ENCODE measurements at places on chromosomes 7 and 10.

DNA sequence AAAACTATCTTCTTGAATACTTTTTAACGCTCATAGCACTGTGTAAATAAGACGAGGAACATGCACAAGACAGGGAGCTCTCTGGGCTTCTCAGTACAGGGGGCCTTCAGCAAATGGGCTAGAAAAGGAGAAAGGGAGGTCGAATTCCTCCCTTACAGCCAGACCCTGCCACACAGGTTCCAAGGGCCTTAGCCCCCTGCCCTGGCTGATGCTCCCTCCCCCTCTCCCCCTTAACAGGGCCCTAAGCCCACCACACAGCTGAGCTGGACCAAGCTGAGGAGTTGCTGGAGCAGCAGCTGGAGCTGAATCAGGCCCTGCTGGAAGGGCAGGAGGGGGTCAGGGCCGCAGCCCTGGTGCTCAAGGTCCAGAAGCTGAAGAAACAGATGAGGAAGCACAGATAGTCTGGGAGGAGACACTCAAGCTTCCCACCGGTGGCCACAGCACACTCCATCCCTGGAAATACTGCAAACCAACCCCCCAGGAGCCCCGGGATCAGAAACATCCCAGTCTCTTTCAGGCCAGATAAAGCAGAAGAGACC lies 153.9 kb downstream of the SNX13 start:
- DNase-seq, result no peak

DNA sequence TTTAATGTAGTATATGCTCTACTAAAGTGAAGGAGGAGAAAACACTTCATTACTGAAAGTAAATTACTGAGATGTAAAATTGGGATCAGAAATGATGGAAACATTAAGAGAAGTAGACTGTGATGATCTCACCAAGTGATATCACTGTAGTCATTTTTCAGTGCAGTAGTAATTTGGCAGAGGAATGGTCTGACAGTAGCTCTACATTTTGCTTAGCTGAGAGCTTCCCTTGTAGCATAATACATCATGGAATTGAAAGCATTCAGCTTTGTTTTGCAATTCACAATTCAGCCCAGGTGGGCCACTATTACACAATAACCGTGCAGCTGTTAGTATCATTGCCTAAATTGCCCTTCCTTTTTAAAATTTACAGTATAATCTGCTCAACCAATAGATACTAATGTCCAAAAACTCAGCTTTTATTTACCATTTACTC lies 19.4 kb upstream of the CABCOCO1 start:
- no peak for DNase-seq

DNA sequence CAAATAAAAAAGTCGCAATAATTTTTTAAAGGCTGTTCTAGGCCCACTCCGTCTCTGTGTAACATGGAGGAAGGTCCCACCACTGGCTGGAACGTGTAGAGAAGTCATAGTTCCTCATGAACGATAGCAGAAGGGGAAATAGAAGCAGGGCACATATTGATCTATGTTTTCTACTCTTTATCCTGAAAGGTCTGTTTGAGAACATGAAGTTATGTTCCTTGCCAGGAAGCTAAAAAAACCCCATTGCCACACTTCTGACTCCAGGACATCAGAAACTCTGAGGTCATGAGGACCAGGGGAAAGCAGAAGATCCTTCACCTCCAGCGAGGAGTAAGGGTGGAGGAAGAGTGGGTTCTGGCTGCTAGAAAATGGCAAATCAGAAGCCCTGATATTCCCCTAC lies 10.8 kb downstream of the ANKRD22 start:
- DNase-seq, result no peak

- DNase-seq, result no peak
These were observed 76.8 kb upstream of the FAM180A start for GRCh38 chr7:135825406-135825805.

- no peak for DNase-seq
These were observed 46.8 kb downstream of the KCNH2 start for GRCh38 chr7:150931199-150931869.

DNA sequence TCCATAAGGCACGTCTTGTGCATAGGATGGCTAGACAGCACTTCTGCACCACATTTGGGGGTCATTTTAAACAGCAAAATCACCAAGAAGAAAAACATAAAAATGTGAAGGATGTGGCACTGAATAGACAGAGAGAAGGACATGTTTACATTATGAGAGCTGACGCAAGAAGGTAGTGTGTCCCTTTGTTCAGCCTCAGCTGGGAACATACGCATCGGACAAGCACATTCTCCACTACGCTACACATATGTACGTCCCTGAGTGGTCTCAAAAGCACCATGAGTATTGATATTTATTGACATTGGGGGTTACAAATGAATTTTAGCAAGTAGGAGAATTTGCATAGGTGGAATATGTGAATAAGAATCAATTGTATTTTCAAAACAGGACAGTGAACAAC lies 20.2 kb downstream of the DDC start:
- no peak for DNase-seq

DNA sequence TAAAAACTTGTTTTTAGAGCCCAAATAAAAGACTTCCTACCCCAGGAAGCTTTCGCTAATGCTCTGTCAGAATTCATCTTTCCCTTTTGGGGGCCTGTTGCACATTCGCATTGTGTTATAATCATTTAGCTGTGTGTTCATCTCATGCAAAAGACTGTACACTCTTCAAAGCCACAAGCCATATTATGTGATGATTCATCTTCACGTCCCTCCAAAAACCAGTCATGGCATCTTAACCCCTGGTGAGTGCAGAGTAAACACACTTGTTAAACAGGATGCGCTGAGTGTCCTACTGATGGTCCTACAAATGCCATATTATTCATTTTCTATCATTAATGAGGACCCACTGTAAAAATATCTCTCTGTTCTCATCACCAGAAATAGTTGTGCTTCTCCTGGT lies 235.4 kb downstream of the KIAA1217 start:
- DNase-seq, result no peak

- no peak for DNase-seq
These were observed 24.9 kb upstream of the SFRP5 start for GRCh38 chr10:97796651-97797050.

DNA sequence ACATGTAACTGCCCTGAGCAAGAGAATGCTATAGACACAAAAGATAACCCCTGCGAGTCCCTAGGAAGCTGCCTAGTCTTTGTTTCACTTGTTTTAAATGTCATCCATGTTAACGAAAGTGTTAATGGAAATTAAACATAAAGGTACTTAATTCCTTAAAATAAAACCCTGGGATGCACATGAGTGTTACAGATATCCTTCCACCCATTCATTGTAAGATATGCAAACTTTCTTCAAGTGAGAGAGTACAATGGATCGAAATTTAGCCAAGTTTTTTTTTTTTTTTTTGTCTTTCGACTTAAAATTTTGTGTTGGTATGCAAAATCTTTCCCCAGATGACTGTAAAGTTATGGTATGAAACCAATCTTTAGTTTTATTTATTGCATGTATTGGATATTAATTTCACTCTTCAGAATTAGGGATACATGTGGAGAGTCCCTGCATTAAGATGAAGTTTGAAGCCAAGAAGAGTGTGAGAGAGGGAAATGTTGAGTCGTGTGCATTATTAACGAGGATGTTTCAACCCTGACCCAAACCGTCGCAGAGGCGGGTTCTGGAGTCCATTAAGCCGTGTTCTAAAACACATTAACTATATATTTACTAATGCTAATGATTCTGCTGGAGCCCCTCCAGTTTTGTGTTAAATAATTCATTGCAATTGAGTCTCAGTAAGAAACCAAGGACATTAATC lies 1.6 kb downstream of the CDK14 start:
- DNase-seq, result no peak

DNA sequence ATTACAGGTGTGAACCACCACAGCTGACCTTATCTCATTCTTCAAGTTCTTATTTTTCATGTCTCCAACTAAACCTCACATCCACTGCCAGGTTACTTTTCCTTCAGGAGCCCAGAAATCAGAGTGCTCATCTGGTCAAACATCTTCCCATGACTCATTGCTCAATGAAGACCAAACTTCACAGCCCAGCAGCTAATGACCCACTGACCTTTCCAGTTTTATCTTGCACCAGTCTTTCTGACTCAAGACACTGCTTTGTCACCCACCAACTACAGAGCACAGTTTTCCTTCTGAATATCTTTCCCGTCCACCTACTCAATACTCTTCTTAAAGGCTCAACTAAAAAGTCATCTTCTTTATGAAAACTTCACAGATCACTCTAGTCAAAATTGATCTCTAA lies 245.1 kb downstream of the CHCHD3 start:
- DNase-seq, result no peak

- DNase-seq, result no peak
These were observed 98.0 kb downstream of the NPSR1 start for GRCh38 chr7:34756025-34756437.

DNA sequence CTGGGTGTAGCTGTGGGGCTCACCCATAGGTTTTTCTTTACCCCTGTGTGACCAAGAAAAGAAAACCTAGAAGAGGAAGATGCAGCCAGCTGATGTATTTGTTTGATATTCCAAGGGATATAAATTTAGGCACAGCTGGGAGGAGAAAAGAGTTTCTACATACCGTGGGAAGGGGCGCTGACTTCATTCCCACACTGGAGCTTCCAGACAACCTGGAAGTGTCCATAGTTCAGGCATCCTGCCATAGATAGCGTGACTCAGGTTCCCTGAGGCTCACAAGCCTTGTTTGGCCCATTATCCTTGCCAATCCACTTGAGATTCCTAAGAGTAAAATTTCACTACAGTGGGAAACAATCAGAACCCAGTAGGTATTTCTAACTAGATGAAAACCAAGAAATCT lies 371.7 kb upstream of the NRP1 start:
- no peak for DNase-seq

DNA sequence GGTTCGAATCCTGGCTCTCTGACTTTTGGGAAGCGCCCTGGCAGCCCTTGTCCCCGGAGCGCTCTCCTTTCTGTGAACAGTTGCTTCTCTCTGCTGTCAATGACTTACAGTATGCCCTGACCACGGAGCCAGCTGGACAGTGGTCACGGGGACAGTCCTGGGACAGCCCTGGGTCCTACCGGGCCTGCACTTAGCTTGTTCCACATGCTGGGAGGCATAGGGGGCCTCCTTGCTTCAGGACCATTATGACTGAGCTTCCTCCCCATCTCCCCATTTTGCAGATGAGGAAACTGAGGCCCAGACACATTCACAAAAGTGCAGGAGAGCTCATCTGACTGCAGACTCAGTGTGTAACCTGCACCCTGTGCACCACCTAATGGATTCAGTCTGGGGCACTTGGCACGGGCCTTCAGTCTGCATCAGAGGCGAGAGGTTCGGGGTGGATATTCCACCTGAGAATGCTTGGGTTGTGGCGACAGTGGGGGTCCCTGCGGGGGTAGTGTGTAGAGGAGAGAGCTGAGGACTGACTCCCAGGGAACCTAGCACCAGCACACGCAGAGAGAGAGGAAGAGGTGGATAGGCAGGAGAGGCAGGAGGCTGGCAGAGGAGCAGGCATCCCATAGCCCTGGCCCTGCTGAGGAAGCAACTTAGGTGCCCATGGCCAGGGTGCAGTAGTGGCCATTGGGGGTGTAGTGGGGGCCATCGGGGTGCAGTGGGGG lies 1.6 kb downstream of the DOCK1 start:
- no peak for DNase-seq

DNA sequence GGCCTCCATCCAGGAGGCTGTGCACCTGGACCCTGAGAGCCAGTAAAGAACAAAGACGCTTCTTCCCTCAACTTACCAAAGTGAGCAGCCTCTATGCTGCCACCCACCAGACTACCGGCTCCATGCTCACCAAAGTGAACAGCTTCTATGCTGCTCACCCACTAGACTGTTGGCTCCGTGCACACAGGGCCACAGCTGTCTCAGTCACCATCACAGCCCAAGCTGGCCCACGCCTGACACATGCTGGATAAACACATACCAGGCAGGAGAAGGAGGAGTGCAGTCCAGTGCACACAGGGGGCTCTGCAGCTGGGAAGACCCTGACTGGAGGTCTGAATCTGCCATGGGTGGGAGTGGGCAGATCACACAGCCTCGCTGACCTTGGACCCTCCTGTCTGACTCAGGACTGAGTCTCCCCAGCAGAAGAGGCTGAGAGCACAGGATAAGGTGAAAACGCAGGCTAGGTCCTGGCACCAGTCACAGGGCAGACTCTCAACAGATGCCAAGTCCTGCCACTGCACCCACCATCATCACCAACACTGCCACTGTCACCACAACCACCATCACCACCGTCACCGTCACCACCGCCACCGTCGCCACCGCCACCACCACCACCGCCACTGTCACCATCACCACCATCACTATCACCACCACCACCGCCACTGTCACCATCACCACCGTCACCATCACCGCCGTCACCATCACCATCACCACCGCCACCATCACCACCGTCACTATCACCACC lies 130.9 kb downstream of the MAD1L1 start:
- no peak for DNase-seq

DNA sequence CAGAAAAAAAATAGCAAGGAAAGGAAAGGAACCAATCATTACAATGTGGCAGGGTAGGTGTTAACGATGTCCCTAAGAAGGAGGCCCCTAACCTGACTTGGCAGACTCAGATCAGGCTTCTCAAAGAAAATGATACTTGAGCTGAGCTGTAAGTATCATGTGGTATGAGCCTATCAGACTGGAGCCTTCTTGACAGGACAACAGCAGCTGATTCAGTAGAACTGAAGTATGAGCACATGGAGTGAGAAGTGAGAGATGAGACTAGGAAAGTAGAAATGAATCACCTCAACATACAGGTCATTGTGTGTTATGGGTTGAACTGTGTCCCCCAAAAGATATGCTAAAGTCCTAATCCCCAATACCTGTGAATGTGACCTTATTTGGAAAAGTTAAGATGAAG lies 66.3 kb downstream of the MTERF1 start:
- no peak for DNase-seq

GRCh38 chr10:13671904-13672303 lies 85.1 kb downstream of the PRPF18 start:
- no peak for DNase-seq

DNA sequence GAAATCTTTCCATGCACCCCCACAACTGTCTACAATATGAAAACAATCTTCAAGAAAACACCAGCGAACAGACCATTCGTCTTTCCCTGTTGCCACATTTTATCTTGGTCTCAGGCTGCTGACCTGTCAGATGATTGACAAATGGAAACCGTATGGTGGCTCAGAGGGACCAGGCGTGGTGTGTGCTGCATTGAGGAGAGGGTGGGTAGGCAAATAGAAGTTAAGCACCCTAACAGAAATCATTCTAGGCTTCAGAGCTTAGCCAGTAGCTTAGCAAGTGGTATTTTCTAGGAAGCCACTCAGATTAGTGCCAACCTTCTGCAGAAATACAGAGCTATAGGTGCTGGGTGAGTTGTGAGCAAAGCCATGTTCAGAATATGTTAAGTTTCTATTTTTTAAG lies 114.9 kb downstream of the DPP6 start:
- no peak for DNase-seq

DNA sequence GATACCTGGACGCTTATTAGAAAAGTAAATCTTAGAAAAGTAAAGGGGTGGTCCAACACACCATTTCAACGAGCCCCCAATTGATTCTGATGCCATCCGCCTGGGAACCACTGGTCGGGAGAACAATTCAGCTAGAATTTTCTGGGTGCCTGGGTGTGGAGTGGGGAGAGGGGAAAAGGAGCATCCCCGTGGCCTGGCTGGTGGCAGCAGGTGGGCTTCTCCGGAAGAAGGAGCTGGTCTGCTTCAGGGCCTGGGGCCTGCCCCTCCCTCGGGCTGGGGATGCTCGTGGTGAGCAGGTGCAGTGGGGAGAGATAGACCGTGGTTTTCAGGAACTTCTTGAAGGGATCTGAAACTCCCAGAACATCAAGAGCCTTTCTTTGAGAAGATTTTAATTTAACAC lies 39.9 kb upstream of the DUSP5 start:
- DNase-seq, result no peak

All from stimulated activated CD8-positive, alpha-beta memory T cell treated with anti-CD3 and anti-CD28 coated beads, Interleukin-15, amount 100 ng/mL, for 48 hours (primary cell).